Left renal pelvis (tissue), 4 donors: ENCODE measurements at places on chromosomes 13 and 19. TPM values are rescaled to one million over a fixed set of nuclear protein-coding genes. Genes with fewer than 3 reads are reported as not detected.

Gene CGB8
- polyA plus RNA-seq, result not detected

Gene SRRM5
- 2.3 TPM for polyA plus RNA-seq

Gene SIGLECL1
- not detected for polyA plus RNA-seq

Gene CYP2A6
- polyA plus RNA-seq, result not detected

Gene PPM1N
- 0.56 TPM for polyA plus RNA-seq

Gene ZNF223
- polyA plus RNA-seq, result 13.1 TPM

Gene FZR1
- 43.2 TPM for polyA plus RNA-seq

Gene MATK
- polyA plus RNA-seq, result 0.57 TPM

Gene OR2Z1
- polyA plus RNA-seq, result not detected

Gene CEACAM5
- 0.06 TPM for polyA plus RNA-seq

Gene CGB1
- not detected for polyA plus RNA-seq

Gene CFD
- polyA plus RNA-seq, result 2.6 TPM

- no peak for DNase-seq
These were observed 576 bp downstream of the DOT1L start for GRCh38 chr19:2164020-2164998.

- no peak for DNase-seq
These were observed 5.4 kb downstream of the NCLN start for GRCh38 chr19:3190921-3191805.

- no peak for DNase-seq
These were observed 1.7 kb downstream of the PROSER1 start for GRCh38 chr13:39036212-39036611.

GRCh38 chr13:95123726-95124125 is 177.5 kb downstream of the ABCC4 start:
- DNase-seq, result no peak

- peak; percentile 53 for DNase-seq
These were observed 18.7 kb downstream of the PAF1 start for GRCh38 chr19:39372047-39372802.

DNA sequence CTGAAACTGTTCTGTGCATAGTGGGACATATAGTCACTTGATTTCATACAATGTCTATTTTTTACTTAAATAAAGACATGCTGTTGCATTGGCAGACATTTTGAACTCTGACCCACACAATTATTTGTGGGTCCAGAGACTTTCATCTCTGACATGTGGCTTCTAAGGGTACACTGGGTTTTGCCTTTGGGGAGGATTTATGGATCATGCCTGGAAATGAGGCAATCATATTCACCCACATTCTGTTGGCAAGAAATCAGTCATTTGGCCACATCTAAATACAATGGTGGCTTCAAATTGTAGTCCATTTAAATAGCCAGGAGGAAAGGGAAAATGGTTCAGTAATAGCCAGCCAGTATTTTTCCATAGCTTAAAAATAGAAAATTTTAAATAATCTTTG is 238.3 kb upstream of the KLF12 start:
- DNase-seq, result no peak

- DNase-seq, result no peak
These were observed 2.9 kb downstream of the URAD start for GRCh38 chr13:27985600-27985999.

- DNase-seq, result no peak
These were observed 1.8 kb downstream of the FCHO1 start for GRCh38 chr19:17752865-17753639.

DNA sequence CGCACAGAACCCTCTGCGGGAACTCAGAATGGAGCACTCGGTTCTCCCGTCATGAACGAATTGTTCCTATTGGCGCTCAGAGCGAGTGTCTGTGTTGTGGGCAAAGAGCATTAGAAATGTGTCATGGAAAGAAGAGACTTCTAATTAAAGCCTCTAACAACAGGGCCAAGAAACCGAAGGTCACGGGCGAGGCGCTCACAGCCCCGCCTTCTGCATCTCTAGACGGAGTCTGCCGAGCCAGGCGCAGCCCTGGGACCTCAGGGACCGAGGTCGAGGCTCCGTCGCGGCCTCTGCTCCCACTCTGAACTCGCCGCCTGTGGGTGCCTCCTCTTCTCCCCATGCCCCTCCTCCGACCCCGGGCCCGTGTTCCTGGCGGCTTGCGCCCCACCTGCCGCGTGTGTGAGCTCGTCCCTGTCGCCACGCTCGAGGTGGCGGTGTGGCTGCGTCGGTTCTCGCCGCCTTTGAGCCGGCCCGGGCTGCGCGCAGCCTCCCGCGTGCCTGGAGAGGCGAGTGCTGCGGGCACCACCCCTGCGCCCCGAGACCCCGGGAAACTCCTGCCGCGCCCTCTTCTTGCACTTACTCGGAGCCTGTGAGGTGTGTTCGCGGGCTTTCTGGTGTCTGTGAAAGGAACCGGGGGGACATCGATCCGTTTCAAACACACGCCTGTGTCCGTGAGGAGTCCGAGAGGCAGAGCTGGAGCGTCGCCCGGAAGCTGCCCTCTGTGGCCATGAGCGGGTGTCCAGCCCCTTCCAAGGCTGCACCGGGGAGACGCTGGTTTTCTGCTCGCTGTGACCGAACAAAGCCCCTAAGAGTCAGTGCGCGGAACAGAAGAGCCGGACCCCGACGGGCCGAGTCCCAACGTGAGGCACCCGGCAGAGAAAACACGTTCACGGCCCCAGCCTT is 45.4 kb upstream of the SPACA7 start:
- DNase-seq, result no peak

GRCh38 chr13:80664950-80665349 is 324.0 kb upstream of the SPRY2 start:
- no peak for DNase-seq

DNA sequence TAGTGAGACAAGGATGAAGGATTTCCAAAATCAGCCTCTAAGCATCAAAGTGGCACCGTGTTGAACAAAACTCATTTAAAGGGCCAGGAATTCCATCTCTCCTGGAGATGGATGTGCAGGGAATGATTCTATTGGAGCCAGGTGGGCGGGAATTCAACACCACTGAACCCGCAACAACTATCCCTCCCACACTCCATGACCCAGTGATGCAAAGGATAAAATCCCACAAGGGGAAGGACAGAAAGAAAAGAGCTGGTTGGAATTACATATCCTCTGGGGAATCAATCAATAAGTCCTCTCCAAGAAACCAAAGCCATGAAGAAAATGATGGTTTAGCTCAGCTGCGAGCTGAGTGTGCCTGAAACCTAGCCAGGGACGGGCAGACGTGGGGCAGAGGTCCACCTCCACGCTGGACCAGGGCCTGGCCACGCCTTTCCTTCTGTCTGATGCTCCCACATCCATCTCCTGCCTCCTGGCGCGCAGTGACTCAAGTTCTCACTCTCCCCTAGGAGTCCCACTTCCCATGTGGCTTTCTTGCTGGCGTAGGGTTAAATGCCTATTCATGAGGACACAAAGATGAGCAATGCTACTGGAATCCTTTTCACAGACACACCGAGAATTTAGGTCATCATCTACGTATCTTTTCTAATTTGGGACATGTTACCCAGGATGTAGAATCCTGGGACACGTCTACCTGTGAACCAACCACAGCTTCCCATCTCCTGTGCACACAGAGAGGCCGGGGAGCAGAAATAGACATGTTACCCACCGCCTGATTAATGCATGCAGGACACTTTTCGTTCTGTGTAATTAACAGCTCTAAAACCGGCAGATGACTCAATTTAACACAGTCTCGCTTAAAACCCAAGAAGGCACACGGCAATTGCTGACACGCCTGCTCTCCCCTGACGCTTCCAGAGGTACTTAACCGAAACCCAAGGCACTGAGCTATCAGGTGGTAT is 48.6 kb downstream of the PEPD start:
- DNase-seq, result no peak

GRCh38 chr19:46732172-46732938 is 13.5 kb upstream of the FKRP start:
- DNase-seq, result no peak

- DNase-seq, result no peak
These were observed 126.9 kb downstream of the RAB20 start for GRCh38 chr13:110434629-110435028.

DNA sequence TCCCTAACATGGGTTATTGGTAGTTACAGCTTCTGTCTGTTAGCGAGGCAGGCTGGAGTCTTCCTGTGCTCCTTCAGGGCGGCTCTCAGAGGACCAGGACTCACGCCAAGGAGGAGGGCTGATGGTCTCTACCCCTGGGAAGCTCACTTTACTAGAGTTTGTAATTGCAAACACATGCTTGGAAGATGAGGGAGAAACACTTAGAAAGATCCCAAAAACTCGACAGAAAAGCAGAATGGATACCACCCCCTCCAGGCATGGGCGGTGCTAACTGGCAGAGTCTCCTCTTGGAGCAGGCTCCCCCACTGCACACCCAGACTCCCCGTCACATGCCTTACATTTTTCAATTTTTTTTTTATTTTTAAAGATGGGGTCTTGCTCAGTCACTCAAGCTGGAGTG is 62.0 kb downstream of the PARP4 start:
- DNase-seq, result no peak

DNA sequence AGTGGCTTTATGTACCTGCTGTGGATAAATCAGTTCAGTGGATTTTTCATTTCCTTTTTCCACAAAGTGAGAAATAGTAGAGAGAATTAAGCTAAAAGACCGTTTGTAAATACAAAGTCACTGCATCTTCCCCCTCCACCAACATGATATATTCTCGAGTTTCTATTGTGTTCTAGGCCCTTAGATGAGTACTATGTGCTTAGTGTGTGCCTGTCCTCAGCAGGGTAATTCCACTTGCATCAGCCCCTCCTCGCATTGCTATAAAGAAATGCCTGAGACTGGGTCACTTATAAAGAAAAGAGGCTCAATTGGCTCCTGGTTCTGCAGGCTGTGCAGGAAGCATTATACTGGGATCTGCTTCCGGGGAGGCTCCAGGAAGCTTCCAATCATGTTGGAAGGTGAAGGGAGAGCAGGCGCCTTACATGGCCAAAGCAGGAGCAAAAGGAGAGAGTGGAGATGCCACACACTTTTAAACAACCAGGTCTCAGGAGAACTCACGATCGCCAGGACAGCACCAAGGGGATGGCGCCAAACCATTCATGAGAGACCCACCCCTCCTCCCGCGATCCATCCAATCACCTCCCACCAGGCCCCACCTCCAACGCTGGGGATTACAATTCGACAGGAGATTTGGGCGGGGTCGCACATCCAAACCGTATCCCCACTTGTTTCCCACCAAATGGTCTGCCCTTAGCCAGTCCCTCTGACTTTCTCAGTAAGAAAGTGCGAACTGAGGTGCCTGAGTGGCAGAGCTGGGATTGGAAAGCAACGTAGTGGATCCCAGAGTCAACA is 102.3 kb upstream of the ABCC4 start:
- no peak for DNase-seq

GRCh38 chr19:53772943-53773342 is 51.2 kb downstream of the NLRP12 start:
- DNase-seq, result peak; percentile 26

DNA sequence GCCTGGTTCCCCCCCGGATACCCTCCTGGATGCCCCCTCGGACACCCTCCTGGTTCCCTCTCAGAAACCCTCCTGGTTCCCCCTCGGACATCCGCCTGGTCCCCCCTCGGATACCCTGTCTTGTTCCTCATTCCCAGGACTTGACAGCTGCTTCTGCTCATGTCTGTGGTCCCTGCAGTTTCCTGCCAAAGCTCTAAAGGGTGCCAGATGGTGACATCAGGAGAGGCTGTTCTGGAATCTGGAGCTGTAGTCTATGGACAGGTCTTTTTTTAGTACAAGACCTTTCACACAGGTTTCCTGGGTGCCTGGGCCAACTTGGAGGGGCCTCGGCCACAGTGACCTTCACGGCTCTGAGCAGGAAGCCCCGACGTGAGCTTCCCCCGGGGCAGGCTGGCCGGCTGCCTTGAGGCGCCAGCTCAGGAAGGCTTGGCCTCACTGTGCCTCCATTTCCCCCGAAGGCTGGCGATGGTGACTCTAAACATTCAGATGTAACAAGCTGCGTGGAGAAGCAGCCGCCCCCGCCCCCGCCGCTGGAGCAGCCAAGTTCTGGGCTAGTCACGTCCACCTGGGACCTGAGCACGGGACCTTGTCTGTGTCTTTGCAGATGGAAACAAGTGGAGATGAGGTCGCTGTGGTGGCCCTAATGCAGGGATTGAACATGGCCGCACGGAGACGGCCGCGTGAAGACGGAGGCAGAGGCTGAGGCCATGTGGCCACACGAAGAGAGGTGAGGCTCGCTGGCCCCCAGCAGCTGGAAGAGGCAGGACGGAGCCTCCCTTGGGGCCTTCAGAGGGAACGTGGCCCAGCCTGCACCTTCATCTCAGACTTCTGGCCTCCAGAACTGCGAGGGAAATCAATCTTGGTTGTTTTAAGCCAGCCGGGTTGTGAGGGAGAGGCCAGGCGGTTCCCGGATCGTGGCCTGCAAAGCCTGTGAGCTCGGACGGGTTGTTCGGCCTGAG is 12.7 kb downstream of the SGTA start:
- DNase-seq, result no peak

GRCh38 chr13:72186730-72187422 is 319.9 kb upstream of the DACH1 start:
- DNase-seq, result no peak

GRCh38 chr13:101624210-101624922 is 171.9 kb downstream of the ITGBL1 start:
- no peak for DNase-seq

DNA sequence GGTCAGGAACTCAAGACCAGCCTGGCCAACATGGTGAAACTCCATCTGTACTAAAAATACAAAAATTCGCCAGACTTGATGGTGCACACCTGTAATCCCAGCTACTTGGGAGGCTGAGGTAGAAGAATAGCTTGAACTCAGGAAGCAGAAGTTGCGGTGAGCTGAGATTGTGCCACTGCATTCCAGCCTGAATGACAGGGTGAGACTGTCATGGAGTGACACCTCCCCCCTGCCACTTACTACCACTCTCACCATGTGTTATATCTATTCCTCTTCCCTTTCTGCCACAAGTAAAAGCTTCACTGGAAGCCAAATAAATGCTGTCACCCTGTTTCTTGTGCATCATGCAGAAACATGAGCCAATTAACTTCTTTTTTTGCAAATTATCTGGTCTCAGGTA is 10.6 kb upstream of the CEACAM4 start:
- DNase-seq, result no peak

DNA sequence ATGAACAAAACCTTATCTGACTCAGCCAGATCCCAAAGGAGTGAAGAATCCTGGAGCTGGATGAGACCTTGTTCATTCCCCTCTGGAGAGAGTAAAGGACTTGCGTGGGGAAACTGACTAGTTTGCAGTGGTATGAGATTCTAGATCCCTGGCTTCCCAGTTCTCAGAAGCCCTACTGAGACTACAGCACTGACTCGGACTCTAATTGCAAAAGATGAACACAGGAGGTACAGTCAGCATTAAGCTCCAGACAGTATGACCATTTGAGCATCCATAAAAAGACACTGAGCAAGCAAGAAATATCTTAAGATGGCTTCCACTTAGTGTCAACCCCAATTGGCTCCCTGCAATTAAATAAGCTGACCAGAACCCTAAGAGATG is 6.8 kb downstream of the ZC3H4 start:
- no peak for DNase-seq

DNA sequence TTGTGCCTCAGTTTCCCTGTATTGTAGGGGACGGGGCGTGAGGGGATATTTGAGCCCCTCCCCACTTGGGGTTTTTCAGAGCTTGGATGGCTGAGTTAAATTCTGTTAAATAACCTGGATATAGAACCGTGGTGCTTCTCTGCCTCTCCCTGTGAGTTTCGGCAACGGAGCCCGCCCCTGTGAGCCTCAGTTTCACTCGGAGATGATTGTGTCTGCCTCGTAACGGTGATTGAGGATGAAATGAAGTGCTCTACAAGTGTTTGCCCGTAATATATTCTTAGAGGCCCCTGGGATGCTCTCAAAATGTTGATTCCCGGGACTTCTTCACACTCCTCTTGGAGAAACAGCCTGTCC is 509 bp downstream of the KXD1 start:
- no peak for DNase-seq

- DNase-seq, result no peak
These were observed 8.7 kb downstream of the PLPP2 start for GRCh38 chr19:282501-282900.
